ENCODE measurements at places on chromosomes 6 and 20.

GRCh38 chr6:142842418-142843261 lies 102.3 kb downstream of the HIVEP2 start:
- DNase-seq = no peak

- DNase-seq = no peak
Observed at GRCh38 chr6:102655823-102656222, 1262.3 kb downstream of the GRIK2 start.

DNA sequence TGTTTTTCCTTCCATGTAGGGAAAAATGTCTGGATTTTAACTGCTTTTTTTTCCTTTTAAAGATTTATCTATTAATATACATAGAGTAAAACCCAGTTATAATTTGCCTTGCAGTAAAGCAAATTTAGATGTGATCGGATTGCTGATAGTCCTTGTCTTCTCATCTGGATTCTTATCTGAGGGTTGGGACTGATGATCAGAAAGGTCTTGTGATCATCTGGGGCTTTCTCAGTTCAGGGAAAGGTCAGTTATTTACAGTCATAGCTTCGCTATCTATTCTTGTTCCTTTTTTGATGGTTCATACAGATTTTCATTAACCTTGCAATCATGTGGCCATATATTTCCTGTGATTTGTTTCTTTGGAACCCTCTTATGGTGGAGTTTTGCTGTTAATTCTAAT lies 63.8 kb upstream of the CLDN20 start:
- no peak for DNase-seq

DNA sequence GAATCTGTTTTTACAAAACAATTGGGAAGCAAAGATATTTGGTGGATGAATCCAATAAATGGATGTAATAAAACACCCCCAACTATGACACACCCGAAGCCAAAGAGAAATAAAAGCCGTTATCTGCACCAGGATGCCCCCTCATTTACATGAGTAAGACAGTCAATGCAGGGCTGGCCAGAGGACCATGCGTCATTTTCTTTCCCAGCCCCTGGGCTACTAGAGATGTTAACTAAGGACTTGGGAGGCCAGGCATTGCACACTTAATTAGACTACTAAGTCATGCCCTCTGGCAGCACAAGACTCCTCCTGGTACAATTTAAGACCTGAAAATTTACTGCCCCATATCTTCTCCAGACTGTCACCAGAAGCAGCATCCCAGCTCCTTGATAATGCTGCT lies 3.2 kb downstream of the LEMD2 start:
- DNase-seq = no peak

- DNase-seq = no peak
Observed at GRCh38 chr6:24356310-24356973, 1.4 kb downstream of the DCDC2 start.

GRCh38 chr6:28353981-28354676 lies 4.4 kb downstream of the ZKSCAN3 start:
- peak; percentile 34 for DNase-seq

GRCh38 chr20:49276161-49276960 lies 1.5 kb downstream of the ZNFX1 start:
- DNase-seq = no peak

DNA sequence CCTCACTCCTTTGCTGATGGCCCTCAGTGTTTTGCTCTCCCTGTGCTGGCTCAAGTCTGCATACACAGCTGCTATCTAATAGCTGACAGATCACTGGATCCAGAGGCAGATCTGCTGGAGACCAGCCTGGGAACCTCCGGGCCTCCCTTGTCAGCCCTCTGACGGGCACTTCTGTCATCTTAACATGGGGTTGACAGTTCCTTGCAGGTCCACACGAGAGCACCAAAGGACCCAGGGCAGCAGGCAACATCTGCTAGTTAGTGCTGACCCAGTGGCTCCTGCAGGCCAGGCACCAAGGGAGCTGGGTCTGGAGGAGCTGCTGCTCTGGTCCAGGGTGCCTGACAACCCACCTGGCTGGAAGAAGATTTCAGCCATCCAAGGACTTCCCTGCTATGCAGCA lies 208.1 kb downstream of the UST start:
- no peak for DNase-seq

GRCh38 chr6:107612762-107613415 lies 123.0 kb downstream of the SOBP start:
- no peak for DNase-seq

All from right lobe of liver (tissue), 6 donors.